Common myeloid progenitor, CD34-positive (primary cell): ENCODE measurements at places on chromosomes 5 and 9.

DNA sequence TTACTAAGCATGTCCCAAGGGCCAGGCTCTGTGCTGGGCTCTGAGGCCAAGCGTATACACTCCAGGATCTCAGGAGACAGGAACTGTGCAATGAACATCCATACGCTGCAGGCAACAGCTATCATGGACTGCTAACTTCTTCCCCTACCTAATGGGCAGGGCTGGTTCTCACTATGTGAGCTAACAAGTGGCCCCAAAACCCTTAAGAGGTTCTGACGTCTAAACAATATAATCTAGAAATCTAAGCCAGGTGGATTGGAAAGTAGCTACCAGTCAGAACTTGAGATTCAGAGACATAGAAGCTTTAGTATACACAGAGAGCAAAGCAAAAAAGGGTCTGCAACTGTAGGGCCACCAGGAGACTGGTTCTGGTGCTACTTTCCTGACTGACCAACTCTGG is 27.6 kb downstream of the ABCA1 start:
- no peak for DNase-seq

DNA sequence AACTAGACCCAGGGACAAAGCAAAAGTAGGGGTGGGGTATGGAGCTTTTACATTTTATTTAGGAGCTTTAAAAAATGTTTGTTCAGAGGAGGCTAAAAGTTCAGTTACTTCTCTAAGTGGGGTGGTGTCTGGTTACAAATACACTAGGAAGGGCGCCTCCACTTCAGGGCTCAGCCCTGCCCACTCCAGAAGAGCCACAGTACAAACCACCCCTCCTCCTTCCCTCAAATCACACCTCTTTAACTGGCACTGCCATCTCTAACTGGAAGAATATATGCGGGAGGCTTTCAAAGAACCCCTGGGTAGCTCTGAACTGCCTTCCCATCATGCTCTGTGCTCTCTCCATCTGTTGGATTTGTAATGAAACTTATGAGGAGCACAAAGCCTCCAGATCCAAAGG is 98.8 kb upstream of the NFIB start:
- no peak for DNase-seq

DNA sequence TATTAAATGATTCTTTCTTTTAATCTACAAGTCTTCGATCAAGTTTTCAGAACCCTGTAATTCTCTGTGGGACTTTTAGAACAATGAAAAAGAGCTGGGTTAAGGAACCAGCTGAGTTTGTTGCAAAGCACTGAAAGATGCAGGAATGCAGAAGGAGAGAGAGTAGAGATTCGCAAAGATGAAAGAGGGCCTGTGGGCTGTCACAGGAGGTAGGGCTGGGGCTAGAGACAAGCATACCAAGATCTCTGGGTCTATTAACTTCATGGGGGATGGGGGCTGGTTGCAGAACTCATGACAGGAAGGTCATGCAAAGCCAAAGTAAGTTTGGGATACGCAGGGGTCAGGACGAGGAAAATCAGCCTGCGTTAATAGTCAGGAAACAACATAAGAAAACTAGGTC is 81.8 kb downstream of the LURAP1L start:
- DNase-seq, result no peak

GRCh38 chr5:135063056-135063445 is 29.0 kb upstream of the PITX1 start:
- no peak for DNase-seq

DNA sequence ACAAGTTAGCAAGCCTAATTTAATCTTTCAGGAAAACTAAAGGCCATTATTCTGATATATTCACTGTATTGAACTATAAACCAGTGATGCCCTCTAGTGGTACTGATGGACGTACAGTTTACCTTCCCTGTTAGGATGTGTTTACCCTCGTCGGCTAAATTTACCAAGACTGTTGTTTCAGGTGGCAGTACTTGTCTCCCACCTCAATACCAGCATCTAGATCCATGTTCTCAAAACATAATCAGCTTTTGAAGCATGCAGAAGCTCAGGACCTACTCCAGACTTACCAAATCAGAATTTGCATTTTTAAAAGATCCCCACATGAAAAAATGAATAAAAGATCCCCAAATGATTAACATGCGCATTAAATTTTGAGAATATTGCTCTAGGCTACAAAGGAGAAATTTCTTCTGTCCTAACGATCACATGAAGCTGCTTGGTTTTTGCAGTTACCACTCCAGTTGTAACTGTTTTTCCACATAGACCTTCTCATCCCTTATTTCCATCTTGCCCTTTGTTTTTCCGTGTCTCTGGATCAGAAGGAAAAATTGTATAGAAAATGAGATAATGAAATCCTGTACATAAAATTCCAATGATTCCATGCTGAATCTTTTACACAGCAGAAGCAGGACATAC is 3.2 kb upstream of the BAAT start:
- peak; percentile 52 for DNase-seq

DNA sequence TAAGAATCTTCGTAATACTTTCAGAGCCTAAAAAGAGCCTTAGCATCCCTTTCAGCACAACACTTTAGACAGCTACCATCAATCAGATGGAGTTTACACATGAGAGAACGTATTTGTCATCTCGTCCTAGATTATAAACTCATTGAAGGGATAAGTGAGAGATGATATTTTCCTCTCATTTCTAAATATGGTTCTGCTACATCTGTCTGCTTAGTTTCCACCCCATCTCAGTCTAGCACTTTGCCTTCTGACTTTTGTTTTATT is 208.4 kb upstream of the CD180 start:
- no peak for DNase-seq

DNA sequence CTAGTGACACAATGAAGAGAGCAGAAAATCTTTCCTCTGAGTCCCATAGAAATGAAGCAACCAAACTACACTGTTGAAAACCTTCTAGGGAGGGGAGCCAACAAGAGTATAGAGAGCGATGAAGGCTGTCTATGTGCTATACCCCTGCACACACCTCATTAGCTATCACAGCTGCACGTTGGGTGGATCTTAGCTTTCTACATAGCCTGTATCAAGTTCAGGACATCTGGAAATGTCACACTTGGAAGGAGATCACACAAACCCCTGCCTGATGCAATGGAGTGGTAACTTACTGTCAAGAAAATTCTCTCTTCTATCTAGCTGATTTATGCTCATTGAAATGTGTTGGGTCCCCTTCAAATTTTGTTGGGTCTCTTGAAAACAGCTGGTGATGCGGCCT is 127.0 kb upstream of the NTRK2 start:
- no peak for DNase-seq

DNA sequence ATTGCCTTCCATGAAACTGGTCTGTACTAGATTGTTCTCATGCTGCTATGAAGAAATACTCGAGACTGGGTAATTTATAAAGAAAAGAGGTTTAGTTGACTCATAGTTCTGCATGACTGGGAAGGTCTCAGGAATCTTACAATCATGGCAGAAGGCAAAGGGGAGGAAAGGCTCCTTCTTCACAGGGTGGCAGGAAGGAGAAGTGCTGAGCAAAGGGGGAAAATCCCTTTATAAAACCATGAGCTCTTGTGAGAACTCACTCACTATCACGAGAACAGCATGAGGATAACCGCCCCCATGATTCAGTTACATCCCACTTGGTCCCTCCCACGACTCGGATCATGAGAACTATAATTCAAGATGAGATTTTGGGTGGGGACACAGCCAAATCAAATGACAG is 163.2 kb downstream of the RFK start:
- DNase-seq, result no peak

DNA sequence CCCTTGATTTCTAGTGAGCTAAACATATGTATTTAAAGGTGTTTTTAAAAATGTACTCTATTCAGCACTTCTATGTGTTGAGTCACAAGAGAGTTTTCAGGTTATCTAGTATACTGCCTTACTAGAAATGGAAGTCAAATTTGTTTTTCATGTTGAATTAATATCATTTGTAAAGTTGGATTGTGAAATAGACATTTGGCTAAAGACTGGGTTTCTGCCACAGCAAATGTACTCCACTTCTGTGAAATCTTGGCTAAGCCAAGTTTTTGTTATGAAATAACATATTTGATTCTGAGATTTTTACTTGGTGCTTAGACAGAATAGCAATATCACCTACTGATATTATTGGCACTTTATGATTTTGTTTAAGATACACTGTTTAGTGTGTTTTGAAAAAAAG is 106.0 kb downstream of the CWC27 start:
- no peak for DNase-seq
